CD8-positive, alpha-beta memory T cell (primary cell): ENCODE measurements at places on chromosomes 6 and 20.

GRCh38 chr20:50027611-50028105 is 44.9 kb downstream of the SNAI1 start:
- no peak for DNase-seq
- H3K27me3 ChIP-seq = no peaks in the 10 kb centered on the region
- no peaks in the 10 kb centered on the region for H3K36me3 ChIP-seq
- H3K4me3 ChIP-seq = no peak overlapping the region
- H3K27ac ChIP-seq = no peak overlapping the region

DNA sequence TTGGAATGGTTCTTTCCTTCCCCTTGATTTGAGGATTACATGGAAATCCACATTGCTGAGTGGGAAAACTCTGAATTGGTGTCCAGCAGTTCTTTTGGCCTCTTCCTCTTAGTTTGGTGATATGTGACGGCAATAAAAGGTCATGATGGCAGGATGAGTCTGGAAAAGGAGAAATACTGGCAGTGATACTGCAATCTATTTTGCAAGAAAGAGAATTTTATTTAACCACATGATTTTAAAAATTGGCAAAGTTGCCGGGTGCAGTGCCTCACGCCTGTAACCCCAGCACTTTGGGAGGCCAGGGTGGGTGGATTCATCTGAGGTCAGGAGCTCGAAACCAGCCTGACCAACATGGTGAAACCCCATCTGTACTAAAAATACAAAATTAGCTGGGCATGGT is 73.1 kb downstream of the ADTRP start:
- no peak overlapping the region for H3K4me3 ChIP-seq
- DNase-seq = no peak
- no peaks in the 10 kb centered on the region for H3K36me3 ChIP-seq
- H3K27ac ChIP-seq = no peak overlapping the region

DNA sequence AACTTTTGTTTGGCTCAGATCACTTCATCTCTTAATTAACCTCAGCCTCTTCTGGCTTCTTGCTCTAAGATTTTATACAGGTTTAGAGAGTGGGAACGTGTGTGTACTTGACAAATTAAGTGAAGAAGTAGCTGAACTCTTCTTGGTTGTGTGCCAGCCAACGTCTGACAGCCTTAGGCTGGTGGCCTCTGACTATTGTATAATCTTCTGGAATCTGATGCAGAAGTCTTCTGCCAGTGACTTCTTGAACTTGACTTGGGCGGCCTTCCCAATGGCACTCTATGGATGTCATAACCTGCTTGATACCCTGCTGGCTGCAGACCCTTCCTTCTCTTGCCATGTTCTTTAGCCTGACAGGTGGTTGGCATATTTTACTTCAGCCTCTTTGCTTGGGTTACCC is 660.5 kb downstream of the DOK5 start:
- no peak for DNase-seq
- no peaks in the 10 kb centered on the region for H3K36me3 ChIP-seq
- no peak overlapping the region for H3K27ac ChIP-seq
- H3K27me3 ChIP-seq = no peaks in the 10 kb centered on the region
- no peak overlapping the region for H3K4me3 ChIP-seq

DNA sequence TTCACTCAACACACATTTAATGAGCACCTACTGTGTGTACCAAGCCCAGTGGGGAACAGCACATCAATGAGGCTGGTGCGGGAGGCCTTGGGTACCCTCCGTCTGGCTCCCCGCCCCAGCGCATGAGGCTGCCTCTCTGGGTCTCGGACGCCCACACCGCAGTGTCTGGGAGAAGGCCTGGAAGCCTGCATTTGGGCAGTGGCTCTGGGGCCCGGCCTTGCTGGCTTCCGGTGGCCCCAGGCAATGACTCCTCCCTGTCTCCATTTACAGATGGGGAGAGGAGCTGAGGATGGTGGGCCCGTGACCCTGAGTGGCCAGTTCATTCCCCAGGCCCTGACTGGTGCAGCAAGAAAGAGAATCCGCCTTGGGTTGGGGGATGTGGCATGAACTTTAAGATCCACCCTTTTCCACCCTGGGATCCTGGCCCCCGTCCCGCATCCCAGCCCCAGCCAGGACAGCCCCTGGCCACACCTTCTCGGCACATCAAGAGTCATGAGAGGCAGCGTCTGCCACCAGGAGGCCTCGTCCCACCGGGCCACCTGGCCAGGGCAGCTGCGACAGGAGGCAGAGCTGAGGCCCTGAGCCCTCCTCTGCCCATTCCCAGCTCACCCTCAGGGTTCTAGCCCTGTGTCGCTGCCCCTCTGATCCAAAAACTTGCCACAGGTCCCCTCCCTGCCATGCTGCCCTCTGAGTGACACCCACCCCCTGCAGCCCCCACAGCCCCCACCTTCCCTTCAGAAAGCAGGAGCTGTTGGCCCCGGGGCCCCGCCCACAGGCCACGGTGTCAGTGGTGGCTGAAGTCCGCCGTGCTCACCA is 17.5 kb upstream of the MRGBP start:
- no peak overlapping the region for H3K4me3 ChIP-seq
- no peak overlapping the region for H3K27ac ChIP-seq
- DNase-seq = no peak
- no peaks in the 10 kb centered on the region for H3K36me3 ChIP-seq
- H3K27me3 ChIP-seq = no peaks in the 10 kb centered on the region
